ENCODE measurements at places on chromosomes 2 and 18.

- no peak for DNase-seq
Observed at GRCh38 chr2:47321411-47322031, 81.4 kb upstream of the MSH2 start.

GRCh38 chr2:207135340-207135739 lies 30.4 kb downstream of the KLF7 start:
- DNase-seq = no peak

- DNase-seq = no peak
Observed at GRCh38 chr2:164008752-164009151, 272.9 kb upstream of the FIGN start.

DNA sequence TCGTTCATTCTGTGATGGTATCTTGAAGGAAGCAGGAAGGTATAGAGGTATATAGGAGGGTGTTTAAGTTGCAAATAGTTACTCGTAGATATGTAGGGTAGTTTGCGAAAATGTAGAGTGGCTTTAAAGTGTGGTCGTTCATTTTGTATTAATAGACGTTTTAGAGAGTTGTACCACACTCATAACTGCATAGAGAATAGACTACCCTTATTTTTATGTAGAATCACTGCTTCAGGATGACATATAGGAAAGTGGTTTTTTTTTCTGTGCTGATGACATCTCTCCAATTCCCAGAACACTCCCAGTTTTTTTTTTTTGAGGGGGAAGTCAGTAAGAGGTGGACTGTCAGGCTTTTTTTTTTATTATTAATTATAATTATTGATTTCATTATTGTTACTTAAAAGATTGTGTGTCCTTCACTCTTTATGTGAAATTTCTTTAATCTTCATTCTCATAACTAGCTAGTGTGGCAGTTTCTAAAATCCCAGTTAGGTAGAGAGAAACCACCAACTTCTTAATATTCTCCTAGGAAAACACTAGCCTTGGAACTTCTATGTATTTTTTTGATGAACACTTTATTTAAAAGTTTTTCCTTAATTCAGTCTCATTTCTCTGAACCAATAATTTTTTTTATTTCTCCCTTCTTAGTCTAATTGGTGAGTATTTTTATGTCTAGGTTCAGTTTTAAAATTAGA lies 1.5 kb downstream of the ACTR3 start:
- DNase-seq = no peak

DNA sequence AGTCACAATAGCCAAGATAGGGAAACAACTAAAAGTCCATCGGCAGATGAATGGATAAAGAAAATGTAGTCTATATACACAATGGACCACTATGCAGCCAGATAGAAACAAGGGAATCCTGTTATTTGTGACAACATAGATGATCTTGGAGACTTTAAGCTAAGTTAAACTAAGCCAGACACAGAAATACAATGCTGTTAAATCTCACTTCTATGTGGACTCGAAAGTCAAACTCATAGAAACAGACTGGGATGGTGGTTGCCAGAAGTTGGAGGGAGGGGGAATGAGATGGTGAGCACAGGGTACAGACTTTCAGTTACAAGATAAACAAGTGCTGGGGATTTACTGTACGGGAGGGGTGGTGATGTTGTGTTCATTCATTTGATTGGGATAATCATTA lies 5.4 kb upstream of the CNDP1 start:
- no peak for DNase-seq

- DNase-seq = no peak
Observed at GRCh38 chr2:12317814-12318426, 398.8 kb upstream of the TRIB2 start.

- DNase-seq = peak; percentile 8
Observed at GRCh38 chr2:28821295-28821958, 10.8 kb downstream of the SPDYA start.

GRCh38 chr2:113203901-113204519 lies 30.2 kb downstream of the PSD4 start:
- peak; percentile 29 for DNase-seq

Measured in CMK (cell line).